ENCODE measurements at places on chromosomes 5 and 9.

DNA sequence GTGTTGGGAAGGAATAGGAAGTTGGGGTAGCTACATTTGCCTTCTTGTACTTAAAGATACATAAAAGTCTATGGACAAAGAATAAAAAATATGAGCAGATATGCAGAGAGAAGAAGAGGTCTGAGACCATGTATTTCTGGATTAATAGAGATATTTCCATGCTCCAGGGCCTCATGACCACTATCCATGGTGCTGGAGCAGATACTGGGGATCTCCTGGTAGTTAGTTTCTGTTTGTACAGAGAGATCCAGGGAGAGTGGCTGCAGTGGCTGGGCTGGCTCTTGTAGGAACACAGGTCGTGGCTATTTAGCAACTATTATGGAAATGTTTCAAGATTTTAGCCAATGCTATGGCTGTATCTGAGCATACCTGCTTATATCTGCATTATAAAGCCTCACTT is 184.2 kb upstream of the TMEM161B start:
- DNase-seq, result no peak

DNA sequence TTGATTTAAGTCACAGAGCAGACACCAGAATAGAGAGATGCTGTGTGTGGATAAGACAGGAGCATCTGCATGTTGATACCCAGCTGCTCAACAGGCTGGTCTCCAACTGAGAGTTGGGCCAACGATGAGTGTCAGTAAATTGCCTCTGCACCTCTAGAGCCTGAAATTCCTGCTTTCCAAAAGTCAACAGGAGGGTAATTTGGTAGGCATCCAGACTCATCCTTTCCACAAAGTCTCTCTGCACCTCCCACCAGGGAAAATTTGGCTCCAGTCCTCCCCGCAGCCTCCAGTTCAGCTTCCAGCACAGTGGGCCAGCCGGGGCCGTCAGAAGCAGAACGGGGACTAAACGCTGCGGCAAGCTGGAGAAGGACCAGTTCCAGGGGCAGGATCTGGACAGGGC is 136.9 kb downstream of the RFK start:
- no peak for DNase-seq

DNA sequence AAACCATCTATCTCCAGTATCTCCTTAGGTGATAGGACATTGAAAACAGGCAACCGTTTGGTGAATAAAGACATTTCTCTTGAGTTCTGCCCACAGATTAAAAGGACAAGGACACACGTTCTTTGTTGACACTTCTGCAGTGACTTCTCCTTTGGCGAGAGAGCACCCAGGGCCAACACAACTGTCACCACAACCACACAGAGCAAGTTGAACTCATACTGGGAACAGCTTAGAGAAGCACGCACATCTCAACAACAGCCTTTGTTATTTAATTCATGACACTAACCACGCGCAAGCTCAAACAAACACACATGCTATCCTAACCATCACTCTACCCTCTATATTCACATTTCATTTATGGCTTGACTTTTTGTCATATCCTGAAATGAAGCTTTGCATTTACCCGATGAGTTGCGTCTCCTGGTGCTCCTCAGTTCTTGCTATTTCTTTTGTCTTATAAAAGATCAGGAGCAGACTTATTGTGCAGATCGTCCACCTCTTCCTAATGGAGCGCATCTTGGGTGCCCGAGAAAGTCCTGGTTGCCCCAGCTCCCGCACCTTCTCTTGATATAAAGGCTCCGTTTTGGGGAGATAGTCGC is 543 bp downstream of the ST8SIA4 start:
- DNase-seq, result no peak

DNA sequence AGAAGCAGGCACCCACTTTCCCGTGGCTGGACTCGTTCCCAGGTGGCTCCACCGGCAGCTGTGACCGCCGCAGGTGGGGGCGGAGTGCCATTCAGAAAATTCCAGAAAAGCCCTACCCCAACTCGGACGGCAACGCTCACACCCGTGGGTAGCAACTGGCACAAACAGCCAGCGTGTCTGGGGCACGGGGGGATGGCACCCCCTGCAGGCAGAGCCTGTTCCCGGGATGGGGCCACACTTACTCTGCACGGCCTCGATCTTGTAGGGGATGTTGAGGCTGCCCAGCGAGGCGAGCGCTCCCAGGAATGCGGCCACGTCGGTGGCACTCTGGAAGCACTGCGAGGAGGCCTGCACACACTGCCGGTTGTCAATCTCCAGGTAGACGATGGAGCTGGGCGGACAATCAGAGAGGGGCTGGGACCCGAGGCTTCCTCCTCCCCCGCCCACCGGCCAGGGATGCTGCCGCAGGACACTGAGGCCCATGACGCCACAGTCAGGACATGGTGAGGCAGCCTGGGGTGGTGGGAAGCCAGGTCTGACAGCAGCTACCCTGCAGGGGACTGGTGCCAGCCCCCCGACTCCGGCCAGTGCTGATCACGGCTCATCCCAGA is 20.2 kb upstream of the SEC16A start:
- no peak for DNase-seq

DNA sequence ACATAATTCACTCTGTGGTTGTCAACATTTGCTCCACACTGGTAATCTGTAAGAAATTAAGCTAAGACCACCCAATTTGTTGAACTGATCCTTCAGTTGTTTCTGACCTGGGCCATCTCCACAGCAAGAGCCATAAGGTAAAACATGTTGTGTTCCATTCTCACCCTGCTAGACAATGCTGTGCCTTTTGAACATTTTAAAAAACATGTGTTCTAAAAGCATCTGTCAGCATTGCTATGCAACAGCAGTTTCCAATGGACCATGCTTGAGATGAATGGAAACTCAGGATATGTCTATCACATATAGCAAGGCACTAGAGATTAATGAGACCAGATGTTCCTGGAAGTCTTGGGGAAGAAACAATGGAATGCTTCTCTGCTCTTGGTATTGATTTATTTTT is 455.1 kb upstream of the RGMB start:
- no peak for DNase-seq
